Stimulated activated CD4-positive, alpha-beta T cell treated with anti-CD3 and anti-CD28 coated beads, Interleukin-2, amount 100 ng/mL, for 4 hours (primary cell): ENCODE measurements at places on chromosomes 12 and 14.

DNA sequence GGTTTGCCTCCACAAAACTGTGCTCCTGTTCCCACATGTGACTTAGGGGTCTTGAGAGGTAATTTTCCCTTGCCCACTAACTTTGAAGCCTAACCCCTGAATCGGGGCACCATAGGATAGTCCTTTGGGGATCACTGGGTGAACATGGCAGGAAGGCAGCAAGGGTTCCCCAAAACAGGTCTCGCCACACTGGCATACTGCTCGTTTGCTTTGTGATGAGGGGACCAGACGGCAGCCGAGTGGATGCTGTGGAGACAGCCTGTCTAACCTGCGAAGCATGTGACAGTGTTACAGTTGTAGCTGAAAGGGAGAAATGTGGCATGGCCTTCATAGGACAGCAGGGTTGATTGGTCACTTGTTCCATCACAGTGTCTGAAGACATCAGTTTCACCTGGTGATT, 42.4 kb downstream of the UBE3B start:
- DNase-seq, result no peak

DNA sequence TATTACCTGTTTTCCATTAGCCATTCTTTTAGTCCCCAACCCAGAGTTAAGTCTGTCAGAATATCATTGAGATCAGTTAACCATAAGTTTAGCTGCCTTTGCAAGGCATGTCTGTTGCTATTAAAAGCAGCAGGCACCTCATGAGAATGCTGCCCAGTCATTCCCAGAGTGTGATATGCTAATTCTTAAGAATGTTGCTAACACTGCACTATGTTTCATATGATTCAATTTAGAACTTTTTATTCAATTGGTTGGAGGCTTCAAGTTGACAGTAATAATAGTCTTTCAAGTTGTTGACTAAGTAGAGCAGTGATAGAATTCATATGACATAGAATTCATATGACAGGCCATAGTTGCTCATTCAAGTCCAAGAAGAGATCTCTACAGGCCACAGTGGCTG, 292.3 kb downstream of the FUT8 start:
- DNase-seq, result no peak

DNA sequence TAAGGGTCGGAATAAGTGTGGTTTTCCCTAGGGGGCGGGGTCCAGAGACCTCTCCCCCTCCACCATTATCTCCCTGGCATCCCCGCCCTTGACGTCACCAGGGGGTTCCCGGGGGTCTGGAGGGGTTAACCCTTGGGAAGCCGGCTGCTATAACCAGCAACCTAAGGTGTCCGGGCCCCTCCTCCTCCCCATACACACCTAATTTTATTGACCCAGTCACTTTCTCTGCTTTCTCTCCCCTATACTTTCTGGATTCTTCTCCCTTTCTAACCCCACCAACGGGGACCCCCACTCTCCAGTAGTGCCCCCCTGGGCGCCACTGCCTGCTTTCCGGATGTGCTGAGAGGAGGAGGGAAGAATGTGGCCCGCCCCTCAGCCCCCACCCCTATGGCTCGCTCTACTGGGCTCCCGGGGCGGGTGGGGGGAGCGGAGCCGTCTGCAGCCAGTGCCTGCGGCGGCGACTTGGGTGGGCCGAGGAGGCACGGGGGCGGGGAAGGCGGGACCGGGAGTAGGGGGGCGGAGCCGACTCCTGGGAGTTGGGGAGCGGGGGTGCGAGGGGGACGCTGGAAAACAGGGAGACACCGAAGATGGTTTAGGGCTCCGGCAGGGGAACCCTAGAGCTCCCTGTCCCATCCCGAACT, 1.8 kb downstream of the GLI1 start:
- peak; percentile 18 for DNase-seq

GRCh38 chr12:27426743-27427487, 19.6 kb upstream of the SMCO2 start:
- no peak for DNase-seq

- DNase-seq, result no peak
Observed at GRCh38 chr12:4177262-4177661, 96.3 kb upstream of the CCND2 start.
